ENCODE measurements at places on chromosomes 3 and 15. TPM values are rescaled to one million over a fixed set of nuclear protein-coding genes. Genes with fewer than 3 reads are reported as not detected.

EPHA3 gene
- total RNA-seq, result 0.14 TPM

SEMA3B gene
- total RNA-seq, result 0.51 TPM

ROBO2 gene
- not detected for total RNA-seq

PPP1R14D gene
- not detected for total RNA-seq

C3orf70 gene
- total RNA-seq, result 2.6 TPM

NOX5 gene
- under 0.01 TPM for total RNA-seq

RNF111 gene
- total RNA-seq, result 16.2 TPM

HTR3E gene
- not detected for total RNA-seq

ARHGAP11A gene
- 8.0 TPM for total RNA-seq

SPTSSB gene
- not detected for total RNA-seq

SV2B gene
- total RNA-seq, result 2.6 TPM

ARPP21 gene
- total RNA-seq, result not detected

LIPH gene
- total RNA-seq, result not detected

GPR87 gene
- not detected for total RNA-seq

GABRB3 gene
- 0.28 TPM for total RNA-seq

CPN2 gene
- total RNA-seq, result not detected

MOBP gene
- total RNA-seq, result not detected

PLA2G4B gene
- 1.0 TPM for total RNA-seq

GOLGA8S gene
- total RNA-seq, result not detected

CPNE4 gene
- not detected for total RNA-seq

CLRN1 gene
- not detected for total RNA-seq

ZWILCH gene
- total RNA-seq, result 25.1 TPM

GUCA1C gene
- not detected for total RNA-seq

CYP11A1 gene
- total RNA-seq, result not detected

PATL2 gene
- 0.09 TPM for total RNA-seq

AHSG gene
- total RNA-seq, result not detected

GRK7 gene
- total RNA-seq, result not detected

CPNE9 gene
- total RNA-seq, result not detected

CPLX3 gene
- not detected for total RNA-seq

GASK1A gene
- total RNA-seq, result not detected

SH2D7 gene
- not detected for total RNA-seq

SYNPR gene
- not detected for total RNA-seq

DZIP3 gene
- 6.8 TPM for total RNA-seq

GOLGA6L1 gene
- not detected for total RNA-seq

SIDT1 gene
- 0.09 TPM for total RNA-seq

CCK gene
- not detected for total RNA-seq

SNRPN gene
- total RNA-seq, result 120 TPM

IP6K2 gene
- 58.2 TPM for total RNA-seq

SST gene
- not detected for total RNA-seq

AADACL2 gene
- not detected for total RNA-seq

TP53BP1 gene
- total RNA-seq, result 76.5 TPM

SLC22A14 gene
- 0.17 TPM for total RNA-seq

OR5K2 gene
- total RNA-seq, result not detected

GOLGA6A gene
- not detected for total RNA-seq

ITIH1 gene
- not detected for total RNA-seq

Data from dermis blood vessel endothelial cell (primary cell).